ENCODE measurements at places on chromosomes 3 and 15. TPM values are rescaled to one million over a fixed set of nuclear protein-coding genes. Genes with fewer than 3 reads are reported as not detected.

GRCh38 chr3:127606981-127607595 lies 8.9 kb downstream of the MCM2 start:
- H3K4me3 ChIP-seq: no peak overlapping the region
- H3K27me3 ChIP-seq: no peaks in the 10 kb centered on the region
- H3K27ac ChIP-seq: no peak overlapping the region
- H3K4me1 ChIP-seq: no peaks in the 10 kb centered on the region
- no peak for DNase-seq

- H3K27ac ChIP-seq: no peak overlapping the region
- no peak overlapping the region for H3K4me3 ChIP-seq
- no peaks in the 10 kb centered on the region for H3K27me3 ChIP-seq
- H3K36me3 ChIP-seq: no peaks in the 10 kb centered on the region
Observed at GRCh38 chr3:50609763-50610085, 1.9 kb downstream of the CISH start.

GRCh38 chr15:79028411-79028964 lies 62.1 kb downstream of the RASGRF1 start:
- no peaks in the 10 kb centered on the region for H3K36me3 ChIP-seq
- H3K4me3 ChIP-seq: no peak overlapping the region
- no peaks in the 10 kb centered on the region for H3K27me3 ChIP-seq
- H3K4me1 ChIP-seq: no peaks in the 10 kb centered on the region
- H3K27ac ChIP-seq: no peak overlapping the region

GRCh38 chr3:122902326-122902725 lies 107.5 kb downstream of the SLC49A4 start:
- no peaks in the 10 kb centered on the region for H3K27me3 ChIP-seq
- H3K4me3 ChIP-seq: no peak overlapping the region
- H3K27ac ChIP-seq: no peak overlapping the region
- no peak for DNase-seq
- no peaks in the 10 kb centered on the region for H3K4me1 ChIP-seq

DNA sequence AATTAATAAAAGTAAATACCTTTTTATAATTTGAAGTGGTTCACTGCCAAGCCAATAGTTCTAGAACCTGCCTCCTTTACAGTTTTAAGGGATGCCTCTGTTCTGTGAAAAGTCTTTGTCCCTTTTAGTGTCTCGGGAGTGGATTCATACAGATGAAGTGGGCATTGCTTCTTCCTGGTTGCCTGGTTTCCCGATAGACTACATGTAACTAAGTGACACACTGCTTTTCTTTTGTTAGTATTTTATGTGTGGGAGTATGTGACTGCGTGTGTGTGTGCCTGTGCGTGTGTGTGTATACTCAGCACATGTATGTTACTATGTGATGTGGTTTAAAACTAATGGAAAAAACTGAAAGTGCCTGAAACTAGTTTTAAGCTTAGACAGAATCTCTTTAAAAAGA lies 21.1 kb downstream of the PSMD6 start:
- no peak for DNase-seq
- H3K27ac ChIP-seq: no peak overlapping the region
- peaks cover 6% of the 10 kb centered on the region for H3K4me1 ChIP-seq
- no peaks in the 10 kb centered on the region for H3K36me3 ChIP-seq
- no peaks in the 10 kb centered on the region for H3K27me3 ChIP-seq

The DLEC1 gene
- 23.8 TPM for total RNA-seq

The LRRC31 gene
- total RNA-seq: not detected

The FEZF2 gene
- total RNA-seq: not detected

The BHLHE40 gene
- 75.3 TPM for total RNA-seq

The RASGRP1 gene
- total RNA-seq: 0.43 TPM

The C3orf70 gene
- 7.6 TPM for total RNA-seq

The ITIH1 gene
- total RNA-seq: 0.53 TPM
